Mesothelial cell of epicardium (in vitro differentiated cells): ENCODE measurements at places on chromosomes 12 and 14. TPM values are rescaled to one million over a fixed set of nuclear protein-coding genes. Genes with fewer than 3 reads are reported as not detected.

WDR89 gene
- total RNA-seq = 16.2 to 18.4 TPM (median 16.7 TPM) in 3 replicates

DNA sequence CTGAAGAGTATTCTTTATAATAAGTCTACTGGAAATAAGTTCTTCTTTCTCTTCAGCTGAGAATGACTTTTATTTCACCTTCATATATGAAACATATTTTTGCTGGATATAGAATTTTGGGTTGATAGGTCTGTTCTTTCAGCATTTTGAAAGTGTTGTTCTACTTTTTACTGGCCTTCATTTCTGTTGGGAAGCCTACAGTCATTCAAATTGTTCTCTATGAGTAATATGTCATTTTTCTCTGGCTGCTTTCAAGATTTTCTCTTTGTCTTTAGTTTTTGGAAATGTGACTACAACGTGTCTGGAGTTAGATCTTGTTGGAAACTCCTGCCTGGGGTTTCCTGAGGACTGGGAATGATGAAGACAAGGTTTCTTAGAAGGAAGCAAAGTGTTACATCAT, 10.0 kb downstream of the FGFR1OP2 start:
- DNase-seq = no peak

KRT73 gene
- total RNA-seq = not detected in 3 replicates

- DNase-seq = no peak
Measured at GRCh38 chr14:33764876-33765650, 185.8 kb downstream of the EGLN3 start.

DNA sequence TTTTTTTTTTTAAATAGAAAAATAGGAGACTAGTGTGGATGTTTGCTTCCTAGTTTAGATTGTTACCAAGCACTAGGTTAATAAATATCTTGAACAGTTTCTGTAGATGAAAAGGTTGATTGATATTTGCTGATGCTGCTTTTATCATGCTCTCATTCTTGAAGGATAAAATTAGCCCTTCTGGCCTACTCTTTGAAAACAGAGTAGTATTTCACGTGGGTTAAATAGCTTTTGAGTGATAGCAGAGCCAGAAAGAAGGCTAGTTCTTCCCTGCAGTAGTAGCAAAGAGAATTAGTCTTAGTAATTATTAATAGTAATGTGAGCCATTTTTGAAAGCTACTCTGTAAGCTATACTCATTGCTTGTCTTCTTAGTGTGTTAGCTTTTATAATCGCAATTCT, 5.2 kb downstream of the NEDD1 start:
- no peak for DNase-seq

IL26 gene
- not detected in 3 replicates for total RNA-seq
